ENCODE measurements at places on chromosomes 11 and 22. TPM values are rescaled to one million over a fixed set of nuclear protein-coding genes. Genes with fewer than 3 reads are reported as not detected.

DNA sequence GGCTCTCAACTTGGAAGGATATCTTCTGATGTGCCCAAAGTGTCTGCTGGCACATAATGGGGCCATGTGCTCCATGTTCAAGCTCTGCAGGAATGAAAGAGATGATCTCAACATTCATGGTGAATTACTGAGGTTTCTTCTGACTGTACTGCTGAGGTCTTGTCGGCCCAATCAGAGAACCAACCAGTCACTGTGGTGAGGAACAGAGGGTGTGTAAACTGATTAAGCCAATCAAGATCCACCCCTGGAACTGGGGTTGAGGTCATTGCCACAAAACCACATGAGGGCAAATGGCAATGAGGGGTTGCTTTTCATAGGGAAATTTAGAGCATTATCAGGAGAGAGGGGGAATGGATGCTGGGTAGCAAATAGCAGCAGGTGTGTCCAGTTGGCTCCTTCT is 152.3 kb upstream of the RAG2 start:
- H3K36me3 ChIP-seq = no peaks in the 10 kb centered on the region
- no peaks in the 10 kb centered on the region for H3K27me3 ChIP-seq
- no peak for DNase-seq
- H3K4me3 ChIP-seq = no peak overlapping the region
- no peaks in the 10 kb centered on the region for H3K4me1 ChIP-seq

- H3K27ac ChIP-seq = no peak overlapping the region
- H3K36me3 ChIP-seq = no peaks in the 10 kb centered on the region
- H3K4me3 ChIP-seq = no peak overlapping the region
- DNase-seq = no peak
Observed at GRCh38 chr22:23246982-23247766, 66.9 kb downstream of the BCR start.

- H3K27me3 ChIP-seq = no peaks in the 10 kb centered on the region
- no peak overlapping the region for H3K27ac ChIP-seq
- no peaks in the 10 kb centered on the region for H3K36me3 ChIP-seq
- H3K4me1 ChIP-seq = no peaks in the 10 kb centered on the region
- DNase-seq = no peak
Observed at GRCh38 chr11:37078521-37078920, 480.5 kb upstream of the RAG2 start.

- no peak for DNase-seq
- H3K36me3 ChIP-seq = no peaks in the 10 kb centered on the region
- H3K4me1 ChIP-seq = no peaks in the 10 kb centered on the region
- H3K27ac ChIP-seq = no peak overlapping the region
Observed at GRCh38 chr11:35766651-35767050, 104.1 kb downstream of the TRIM44 start.

LAYN gene
- 117 TPM for total RNA-seq

GRCh38 chr11:290621-291231 is 1.8 kb downstream of the PGGHG start:
- peaks cover 5% of the 10 kb centered on the region for H3K27me3 ChIP-seq
- H3K27ac ChIP-seq = no peak overlapping the region
- no peaks in the 10 kb centered on the region for H3K4me1 ChIP-seq
- DNase-seq = no peak

- no peaks in the 10 kb centered on the region for H3K27me3 ChIP-seq
- no peak overlapping the region for H3K27ac ChIP-seq
- no peaks in the 10 kb centered on the region for H3K36me3 ChIP-seq
- no peak for DNase-seq
- no peak overlapping the region for H3K4me3 ChIP-seq
Observed at GRCh38 chr11:36722421-36722820, 124.4 kb upstream of the RAG2 start.
